GM12864 (cell line): ENCODE measurements at places on chromosomes 1 and 21.

- peak; percentile 59 for DNase-seq
Observed at GRCh38 chr1:154975409-154976059, 1.1 kb downstream of the CKS1B start.

DNA sequence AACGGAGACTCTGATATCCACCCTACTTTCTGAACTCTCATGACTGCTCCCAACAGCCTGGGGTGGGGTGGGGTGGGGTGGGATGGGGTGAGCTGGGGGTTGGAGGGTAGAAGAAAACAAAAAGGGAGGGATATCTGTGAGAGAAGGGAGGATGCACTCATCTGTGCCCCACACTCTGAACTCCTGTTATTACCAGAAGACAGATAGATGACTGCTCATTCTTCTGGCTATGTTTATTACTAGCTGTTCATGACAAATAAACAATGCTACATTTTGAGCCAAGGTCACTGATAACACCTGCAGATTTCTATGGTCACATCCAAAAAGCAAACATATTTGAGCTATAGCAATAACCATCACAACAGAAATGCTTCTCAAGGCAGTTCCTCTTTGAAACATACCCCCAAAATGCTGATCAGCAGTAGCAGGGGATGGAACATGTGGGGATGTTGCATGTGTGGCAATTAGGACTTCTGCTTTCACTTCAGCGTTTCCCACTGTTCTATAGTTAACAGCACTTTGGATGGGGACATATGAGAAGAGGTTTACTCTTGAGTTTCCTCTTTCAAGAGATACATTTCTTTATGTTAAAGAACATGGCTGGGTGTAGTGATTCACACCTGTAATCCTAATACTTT, 43.3 kb downstream of the GPR3 start:
- no peak for DNase-seq

DNA sequence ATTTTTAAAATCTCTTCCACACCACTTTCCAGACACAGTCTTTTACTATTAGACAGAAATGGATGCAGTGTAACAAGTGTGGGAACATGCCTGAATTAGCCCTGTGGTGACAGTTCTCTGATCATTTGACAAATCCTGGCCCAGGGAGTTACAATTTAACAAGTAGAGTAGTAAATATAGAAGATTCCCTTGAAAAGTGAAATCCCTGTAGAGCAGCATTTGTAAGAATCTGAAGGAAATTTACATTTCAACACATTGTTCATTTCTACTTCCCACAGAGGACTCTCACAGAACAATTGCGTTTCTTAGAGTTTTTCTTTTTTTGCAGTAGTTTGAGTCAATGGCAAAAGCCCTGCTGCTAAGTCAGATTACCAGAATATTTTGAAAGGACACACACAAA, 458.3 kb upstream of the BRINP3 start:
- DNase-seq: no peak

DNA sequence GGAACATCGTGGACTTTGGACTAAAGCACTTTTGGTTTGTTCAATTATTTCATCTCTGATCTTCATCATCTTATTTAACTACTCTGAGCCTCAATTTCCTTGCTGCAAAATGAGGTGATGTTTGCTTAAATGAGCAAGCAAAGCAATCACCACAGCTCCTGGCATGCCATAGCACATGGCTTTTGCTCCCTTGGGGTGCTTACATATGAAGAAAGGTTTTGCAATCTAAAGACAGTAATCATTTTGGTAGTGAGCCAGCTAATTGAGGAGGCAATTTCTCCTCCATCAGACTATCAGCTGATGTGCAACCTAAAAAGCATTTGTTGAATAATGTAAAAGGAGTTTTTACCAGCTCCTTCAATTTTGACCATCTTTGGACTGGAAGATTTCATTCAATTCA, 68.8 kb upstream of the KCNJ15 start:
- no peak for DNase-seq

DNA sequence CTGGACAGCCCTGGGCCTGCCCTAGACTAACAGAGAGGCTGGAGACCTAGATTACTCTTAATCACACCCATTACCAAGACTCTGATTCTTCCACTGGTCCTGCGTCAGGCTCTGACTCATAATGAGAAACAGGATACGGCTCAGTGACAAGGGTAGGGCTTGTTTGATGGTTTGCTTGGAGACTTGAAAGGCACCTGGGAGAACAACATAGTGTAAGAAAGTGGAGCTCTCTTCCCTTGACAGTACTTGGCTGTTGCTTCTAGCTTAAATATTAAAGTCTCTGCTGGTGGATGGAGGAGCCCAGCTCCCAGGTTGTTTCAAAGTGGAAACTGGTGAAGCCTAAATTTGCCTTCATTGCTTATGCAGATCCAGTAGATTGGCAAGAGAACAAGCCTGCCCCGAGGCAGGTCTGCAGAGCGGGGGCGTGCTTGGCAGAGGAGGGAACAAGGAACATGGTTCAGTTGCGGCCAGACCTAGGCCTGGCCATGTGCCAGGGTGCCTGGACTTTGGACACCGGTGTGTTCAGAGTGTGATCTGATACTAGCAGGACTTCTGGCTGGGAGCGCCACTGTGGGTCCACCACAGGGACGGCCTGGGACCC, 480.6 kb downstream of the CAMTA1 start:
- no peak for DNase-seq
